ENCODE measurements at places on chromosomes 4 and X.

- no peak for DNase-seq
Observed at GRCh38 chr4:7264694-7265093, 72.4 kb downstream of the SORCS2 start.

DNA sequence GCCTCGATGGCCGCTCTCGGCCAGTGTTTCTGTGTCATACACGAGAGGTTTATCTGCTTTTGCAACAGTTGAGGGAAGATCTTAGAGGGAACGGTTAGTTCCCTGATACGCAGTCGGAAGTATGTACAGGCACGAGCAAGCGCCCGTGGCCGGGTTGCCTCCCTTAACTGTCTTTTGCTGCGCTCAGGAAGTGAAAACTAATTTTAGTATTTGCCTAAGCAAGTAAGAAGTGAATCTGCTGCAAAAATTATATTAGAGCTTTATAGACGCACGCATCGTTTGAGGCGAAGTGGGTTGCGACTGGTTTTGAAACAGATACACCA, 695 bp downstream of the MTM1 start:
- no peak for DNase-seq

GRCh38 chr4:108432418-108432817, 188.0 kb upstream of the RPL34 start:
- DNase-seq, result no peak

DNA sequence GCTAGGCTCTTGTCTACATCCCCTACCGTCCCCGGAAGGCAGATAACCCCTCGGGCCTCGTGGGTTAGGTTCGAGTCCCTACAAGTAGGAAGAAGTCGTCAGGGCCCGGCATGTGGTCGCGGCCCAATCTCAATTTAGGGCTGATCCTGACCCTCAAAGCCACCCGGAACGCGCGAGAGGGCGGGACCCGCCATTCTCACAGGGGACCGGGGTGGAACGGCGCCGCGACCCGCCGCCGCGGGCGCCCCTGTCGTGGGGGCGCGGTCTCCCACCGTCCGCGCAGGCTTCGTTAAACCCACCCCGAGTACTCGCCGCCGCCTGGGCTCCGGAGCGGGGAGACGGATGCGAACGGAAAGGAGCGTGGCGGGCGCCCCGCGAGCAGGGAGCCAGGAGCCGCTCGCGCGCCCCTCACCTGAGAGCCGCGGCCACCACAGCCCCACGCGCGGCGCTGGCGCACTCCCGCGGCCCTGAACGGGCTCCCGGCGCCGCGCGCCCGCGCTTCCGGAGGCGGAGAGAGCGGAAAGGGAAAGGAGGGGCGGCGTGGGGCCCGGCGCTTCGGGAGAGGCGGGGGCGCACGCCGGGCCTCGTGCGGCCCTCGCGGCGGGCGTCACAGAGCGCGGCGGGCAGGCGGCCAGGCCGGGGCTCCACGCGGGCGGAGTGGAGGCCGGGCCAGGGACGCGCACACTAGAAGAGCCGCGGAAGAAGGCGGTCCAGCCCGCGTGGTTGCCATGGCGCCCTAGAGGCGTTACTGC, at the start of gene CFAP97:
TSS of gene CFAP97 (minus strand) at position 515 of the 752 bp plus-strand sequence. CDS start 12,804 bp downstream, outside the sequence.
- DNase-seq, result peak; percentile 95

All from dermis microvascular lymphatic vessel endothelial cell (primary cell).